ENCODE measurements at places on chromosomes 1 and 21. TPM values are rescaled to one million over a fixed set of nuclear protein-coding genes. Genes with fewer than 3 reads are reported as not detected.

The VWA1 gene
- 1.3 TPM for total RNA-seq

The HAX1 gene
- 136 TPM for total RNA-seq

The LRRC53 gene
- total RNA-seq: not detected

The SSR2 gene
- total RNA-seq: 299 TPM

The HENMT1 gene
- 27.5 TPM for total RNA-seq

DNA sequence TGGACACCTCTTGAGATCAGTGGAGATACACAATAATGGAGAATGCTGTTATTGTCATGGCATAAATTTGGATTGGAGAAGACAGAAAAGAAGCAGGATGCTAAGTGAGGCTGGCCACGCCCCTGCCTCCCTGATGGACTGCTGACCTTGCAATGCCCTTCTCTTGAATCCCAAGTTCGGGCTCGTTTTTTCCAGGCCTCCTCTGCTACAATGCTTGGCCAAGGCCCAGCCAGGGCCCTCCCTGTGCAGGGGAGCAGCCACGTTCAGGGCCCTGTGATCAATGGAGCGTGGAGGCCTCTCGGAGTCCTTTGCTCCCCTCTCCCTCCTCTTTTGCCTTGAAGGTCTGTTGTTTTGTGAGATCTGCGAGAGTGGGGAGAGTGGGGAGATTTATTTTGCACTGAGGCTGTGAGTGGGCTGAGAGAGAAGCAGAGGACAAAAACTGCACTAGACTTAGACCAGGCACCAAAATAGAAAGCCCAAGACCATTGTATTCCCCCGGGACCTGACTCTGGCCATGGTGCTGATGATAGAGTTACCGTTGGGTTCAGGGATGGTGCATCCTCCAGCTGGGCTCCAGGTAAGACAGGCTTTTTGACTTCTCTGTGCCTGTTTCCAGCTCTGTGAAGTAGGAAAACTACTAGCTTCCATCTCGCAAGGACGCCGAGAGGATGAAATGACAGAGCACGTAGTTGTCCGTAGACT is 268.6 kb downstream of the KAZN start:
- DNase-seq: no peak

- no peak for DNase-seq
Measured at GRCh38 chr1:194044892-194045291, 858.5 kb upstream of the B3GALT2 start.

DNA sequence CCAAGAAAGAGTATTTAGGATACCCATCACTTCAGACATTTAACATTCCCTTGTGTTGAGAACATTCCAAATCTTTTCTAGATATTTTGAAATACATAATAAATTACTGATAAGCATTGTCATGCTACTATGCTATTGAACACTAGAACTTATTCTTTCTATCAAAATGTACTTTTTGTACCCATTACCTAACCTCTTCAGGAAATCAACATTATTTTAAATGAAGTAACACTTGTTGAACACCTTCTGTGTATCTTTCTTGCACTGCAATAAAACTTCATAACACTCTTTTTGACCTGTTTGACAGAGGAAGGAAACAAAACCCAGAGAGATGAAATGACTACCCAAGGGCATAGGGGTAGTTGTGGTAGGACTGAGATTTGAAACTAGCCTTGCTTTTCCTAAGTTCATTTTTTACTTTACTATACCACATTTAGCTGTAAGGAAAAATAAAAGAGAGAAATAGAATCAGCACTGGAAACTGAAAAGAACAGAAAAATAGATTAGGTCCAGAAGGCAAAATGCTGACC is 99.4 kb downstream of the UCHL5 start:
- DNase-seq: no peak

DNA sequence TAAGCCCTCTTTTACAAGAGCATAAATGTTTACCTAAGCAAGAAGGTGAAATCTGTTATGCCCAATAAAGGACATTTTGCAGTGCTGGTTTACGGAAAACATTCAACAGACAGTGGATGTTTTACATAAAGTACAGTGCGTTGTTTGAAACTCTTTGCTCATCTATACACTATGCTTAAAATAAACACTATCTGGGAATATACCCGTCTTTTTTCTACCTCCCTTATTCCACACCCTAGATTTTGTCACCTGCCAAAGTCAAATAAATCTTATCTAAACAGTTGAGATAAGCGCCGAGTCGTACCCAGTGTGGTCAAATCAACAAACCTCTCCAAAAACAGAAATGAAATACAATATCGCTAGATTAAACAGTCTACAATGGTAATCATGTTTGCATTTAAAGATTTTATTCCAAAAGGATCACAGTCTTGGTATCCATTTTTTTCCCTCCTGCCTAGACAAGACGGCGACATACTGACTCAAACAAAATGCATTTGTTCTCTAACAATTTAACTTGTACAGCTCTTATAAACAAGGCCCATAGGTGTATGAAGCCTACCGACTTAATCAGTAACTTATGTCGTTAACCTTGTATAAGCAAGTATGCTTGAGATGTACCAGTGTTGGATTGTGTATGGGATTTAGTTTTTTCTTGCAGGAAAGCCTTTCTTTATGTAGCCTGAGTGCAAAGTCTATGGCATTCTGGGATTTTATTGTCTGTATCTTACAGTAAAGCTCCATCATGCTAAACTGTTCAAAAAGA is 189.1 kb downstream of the FMN2 start:
- DNase-seq: no peak

- no peak for DNase-seq
Measured at GRCh38 chr1:1622010-1622787, 6.9 kb downstream of the MIB2 start.

DNA sequence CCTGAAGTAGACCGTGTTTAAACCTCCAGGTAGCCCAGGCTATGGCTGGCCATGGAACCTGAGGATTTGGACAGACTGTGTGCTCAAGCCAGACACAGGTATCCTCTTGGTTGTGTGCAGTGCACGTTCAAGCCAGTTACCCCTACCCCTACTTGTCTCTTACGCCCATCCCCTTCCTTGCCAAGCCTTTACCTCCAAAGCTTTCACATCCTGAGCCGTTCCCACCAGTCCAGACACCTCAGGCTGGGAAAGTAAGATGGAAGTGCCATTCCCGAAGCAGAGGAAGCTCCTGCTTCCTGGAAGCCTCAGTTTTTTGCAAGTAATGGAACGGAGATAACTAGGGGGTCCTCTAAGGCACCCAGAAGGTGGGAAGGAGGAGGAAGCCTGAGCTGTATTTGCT is 41.5 kb upstream of the HMGB4 start:
- DNase-seq: no peak

GRCh38 chr1:83905315-83905907 is 93.5 kb downstream of the TTLL7 start:
- DNase-seq: no peak

GRCh38 chr21:45865106-45865835 is 116.3 kb upstream of the COL6A1 start:
- DNase-seq: no peak

- DNase-seq: no peak
Measured at GRCh38 chr1:208939537-208940085, 643.9 kb upstream of the CAMK1G start.

GRCh38 chr1:94621802-94622201 is 80.2 kb upstream of the F3 start:
- DNase-seq: no peak

- DNase-seq: no peak
Measured at GRCh38 chr1:6099787-6100765, 54.4 kb downstream of the KCNAB2 start.

All from natural killer cell treated with Interleukin-12 subunit alpha and Interleukin-12 subunit beta and Interleukin-15 and Interleukin-18, amount 100 ng/mL, for 72 hours (primary cell).